ENCODE measurements at places on chromosomes 13 and 19.

GRCh38 chr13:48975101-48975855 is 434 bp upstream of the FNDC3A start:
- peak; percentile 87 for DNase-seq

GRCh38 chr19:35355791-35356460 is 2.3 kb upstream of the FFAR3 start:
- no peak for DNase-seq

DNA sequence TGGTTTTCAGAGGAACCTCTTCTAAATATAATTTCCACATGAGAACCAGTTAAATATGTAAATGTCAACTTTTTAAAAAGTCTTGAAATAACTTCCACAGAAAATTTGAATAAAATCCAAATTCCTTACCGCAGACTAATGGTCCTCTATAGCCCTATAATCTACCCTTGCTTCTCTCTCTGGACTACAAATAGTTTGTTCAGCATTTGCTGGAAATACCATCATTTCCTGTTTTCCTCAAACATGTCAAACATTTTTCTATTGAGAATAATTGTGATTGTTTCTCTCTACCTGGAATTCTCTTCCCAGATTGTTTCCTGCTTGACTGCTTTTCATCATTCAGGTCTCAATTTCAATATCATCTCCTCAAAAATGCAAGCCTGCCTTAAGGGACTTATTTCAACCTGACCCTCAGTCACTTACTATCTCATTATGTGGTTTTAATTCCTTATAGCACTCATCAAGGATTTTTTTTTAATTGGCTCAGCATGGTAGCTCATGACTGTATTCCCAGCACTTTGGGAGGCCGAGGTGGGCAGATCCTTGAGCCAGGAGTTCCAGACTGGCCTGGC is 898.9 kb upstream of the MIR17HG start:
- DNase-seq, result no peak

DNA sequence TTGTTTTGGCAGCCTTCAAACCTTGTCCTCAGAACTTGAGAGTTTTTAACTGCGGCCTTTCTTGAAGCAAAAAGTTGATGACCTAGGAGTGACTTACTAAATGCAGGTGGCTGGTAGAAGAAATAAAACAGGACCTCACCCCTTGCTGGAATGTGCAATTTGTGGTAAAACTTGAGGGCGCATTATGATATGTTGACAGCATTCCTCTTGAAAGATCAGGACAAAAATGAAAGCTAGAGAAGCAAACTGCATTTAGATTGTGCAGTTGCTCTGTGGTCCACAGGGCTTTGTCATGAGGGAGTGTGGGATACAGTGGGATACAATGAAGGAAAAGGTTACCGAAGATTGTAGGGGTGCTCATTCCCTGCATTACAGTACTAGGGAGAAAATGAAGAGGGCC is 504.2 kb downstream of the GPC6 start:
- DNase-seq, result no peak

DNA sequence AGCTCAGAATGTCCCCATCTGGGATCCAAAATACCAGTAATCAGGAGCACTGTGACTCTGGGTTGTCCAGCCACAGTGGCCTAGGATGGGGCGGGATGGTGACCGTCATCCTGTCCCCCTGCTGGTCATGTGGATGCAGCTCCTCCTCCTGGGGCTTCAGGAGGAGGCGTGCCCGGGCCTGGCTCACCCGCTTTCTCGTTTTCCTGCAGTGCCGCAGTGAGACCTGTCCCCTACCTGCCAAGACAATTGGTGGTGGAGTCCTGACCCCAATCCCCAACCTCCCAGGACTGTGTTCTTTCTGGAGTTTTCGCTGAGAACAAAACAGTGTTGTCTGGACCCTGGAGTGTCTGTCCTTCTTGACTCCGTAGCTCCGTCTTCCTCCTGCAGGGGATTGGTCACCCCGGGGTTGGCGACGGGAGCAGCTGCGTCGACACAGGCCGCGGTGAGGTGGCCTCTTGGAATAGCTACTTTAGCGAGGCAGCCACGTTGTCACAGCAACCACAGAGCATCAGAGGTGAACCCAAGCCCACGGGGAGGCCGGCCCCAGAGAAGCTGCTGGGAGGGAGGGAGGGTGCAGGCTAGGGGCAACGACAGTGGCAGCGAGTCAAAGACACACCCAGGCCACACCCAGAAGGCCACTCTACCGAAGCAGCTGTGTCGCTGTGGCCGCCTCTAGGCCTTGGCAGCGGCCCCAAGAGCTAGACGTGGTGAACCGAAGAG is 10.2 kb upstream of the EMC10 start:
- peak; percentile 74 for DNase-seq

- DNase-seq, result peak; percentile 34
Measured at GRCh38 chr13:61685682-61686012, 270.0 kb upstream of the PCDH20 start.

DNA sequence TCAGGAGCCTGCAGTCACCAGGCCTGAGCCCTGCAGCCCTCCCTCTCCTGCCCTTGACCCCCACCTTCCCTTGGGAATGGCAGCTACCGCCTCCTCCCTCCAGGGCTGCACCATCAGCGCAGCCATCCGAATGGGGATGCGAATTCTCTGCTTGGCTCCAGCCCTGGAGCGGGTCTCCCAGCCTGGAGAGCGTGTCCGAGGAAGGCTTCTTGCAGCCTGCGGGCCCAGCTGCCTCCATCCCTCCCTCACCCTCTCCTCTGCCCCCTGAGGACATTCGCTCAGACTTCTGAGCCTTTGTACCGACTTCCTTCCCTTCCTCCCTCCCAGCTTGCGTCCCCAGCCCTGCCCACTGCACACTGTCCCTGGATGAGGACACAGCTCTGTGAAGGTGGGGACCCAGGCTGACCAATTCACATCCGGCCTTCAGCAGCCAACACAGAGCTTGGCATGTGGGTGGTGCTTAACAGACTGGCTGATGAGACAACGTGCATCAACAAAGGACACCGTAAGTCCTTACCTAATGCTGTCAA is 6.0 kb upstream of the NKPD1 start:
- no peak for DNase-seq
